ENCODE measurements at places on chromosomes 7 and 10.

DNA sequence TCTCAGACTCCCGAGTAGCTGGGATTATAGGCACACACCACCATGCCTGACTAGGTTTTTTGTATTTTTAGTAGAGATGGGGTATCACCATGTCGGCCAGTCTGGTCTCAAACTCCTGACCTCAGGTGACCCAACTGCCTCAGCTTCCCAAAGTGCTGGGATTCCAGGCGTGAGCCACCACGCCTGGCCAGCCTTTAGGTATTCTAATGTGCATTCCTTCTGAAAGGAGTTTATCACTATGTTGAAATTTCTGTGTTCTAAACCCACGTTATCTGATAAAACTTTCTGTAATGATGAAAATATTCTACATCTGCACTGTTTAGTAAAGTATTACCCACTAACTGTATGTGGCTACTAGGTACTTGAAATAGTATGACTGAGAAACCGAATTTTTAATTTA is 110.6 kb upstream of the IMMP2L start:
- no peak for DNase-seq

DNA sequence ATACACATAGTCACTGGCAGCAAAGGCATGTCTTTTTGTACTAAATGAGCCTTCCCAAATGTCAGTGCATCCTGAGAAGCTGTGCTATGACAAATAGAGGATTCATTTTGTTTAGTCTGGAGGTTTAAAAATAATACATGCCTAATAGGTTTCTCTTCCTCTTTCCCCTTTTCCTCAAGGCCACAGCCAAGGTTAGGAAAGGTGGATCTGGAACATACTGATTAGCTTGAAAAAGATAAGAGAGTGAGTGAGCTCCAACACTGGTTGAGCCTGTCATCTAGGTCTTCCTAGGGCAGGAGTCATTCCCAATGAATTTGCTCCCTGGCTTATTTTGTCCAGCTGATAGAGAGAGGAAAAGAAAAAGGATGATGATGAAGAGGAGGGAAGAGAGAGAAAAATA is 14.4 kb upstream of the SP4 start:
- DNase-seq: no peak

DNA sequence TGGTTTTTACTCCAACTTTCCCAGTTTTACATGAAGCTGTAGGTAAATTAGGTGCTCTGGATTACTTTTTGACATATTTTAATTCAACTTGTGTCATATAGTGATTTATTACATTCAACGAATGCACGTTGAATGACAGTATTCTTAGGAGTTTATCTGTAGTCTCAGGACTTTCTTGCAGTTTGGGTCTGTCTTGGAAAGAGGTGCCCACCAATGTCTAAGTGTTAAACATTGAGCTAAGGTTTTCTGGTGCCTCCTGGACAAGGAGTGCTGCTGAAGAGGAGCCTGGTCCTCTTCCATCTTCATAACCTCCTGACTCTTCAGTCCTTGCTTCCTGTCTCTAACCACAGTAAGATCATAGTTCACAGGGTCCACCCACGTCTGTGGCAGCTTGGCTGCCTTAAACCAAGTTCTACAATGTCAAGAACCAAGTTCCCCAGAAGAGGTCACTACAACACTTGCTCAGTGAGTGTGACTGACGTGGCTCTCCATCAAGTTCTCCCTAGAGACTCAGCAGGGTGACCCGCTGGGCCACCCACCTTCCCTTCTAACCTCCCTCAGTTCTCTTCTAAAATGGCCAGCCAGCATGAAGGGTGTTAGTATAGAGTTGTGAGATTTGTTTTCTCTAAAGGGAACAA is 6.1 kb downstream of the NPY start:
- peak; percentile 62 for DNase-seq

- no peak for DNase-seq
Observed at GRCh38 chr10:130499541-130499940, 363.4 kb downstream of the GLRX3 start.

GRCh38 chr10:89032141-89032891 is 41.7 kb downstream of the FAS start:
- peak; percentile 10 for DNase-seq

- peak; percentile 77 for DNase-seq
Observed at GRCh38 chr7:112162142-112162766, 43.9 kb downstream of the DOCK4 start.

DNA sequence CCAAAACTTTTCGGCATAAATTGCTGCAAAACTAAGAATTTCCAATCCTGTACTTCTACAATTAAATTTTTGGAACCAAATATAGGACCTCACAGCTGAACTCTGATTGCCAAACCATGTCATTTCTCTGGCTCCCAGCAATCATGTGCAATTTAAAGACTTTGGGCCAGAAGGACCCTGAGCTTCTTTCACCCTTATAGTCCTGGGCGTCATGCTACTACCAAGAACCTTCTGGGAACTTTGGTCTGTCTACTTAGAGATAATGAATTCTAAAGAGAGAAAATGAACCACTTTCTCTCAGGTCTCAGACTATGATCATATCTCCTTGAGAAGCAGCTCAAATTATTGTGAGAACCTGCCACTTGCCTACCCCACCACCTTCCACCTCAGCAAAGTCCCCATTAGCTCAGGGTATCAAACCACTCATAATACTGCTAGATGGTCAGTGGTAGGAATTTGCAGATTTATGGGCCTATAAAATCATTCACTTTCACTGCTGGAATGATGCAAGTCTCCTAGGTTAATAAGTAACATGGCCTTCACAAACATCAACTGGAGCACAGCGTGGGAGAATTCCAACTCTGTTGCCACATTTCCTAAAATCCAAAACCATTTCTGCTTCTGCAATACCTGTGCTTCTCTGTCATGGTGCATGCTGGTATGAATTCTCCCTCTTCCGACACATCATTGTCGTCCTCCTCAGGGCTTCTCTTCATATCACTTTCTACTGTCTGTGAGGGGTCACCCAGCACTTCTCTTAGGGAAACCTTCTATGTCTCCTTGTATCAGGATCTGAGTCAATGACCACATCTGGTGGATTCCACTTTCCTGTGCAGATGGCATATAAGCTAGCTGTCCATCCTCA is 6.6 kb upstream of the WDR91 start:
- DNase-seq: no peak

DNA sequence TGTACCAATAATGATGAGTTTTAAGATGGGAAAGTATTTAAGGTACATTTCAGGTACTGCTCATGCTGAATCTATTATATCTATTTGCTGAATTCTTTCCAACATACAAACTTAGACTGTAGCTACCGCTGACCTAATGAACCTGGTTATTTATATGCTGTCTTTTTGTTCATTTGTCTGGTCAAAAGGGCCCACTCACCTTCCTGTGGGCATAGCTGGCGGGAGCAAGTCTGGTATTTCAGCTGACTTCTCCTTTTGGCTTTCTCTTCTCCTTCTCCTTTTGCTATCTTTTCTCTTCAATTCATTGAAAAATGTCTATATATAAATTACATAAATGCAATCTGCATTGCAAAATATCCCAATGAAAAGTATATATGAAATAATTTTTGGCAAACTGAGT is 9.5 kb downstream of the PLXDC2 start:
- no peak for DNase-seq

GRCh38 chr7:40882071-40882658 is 747.4 kb downstream of the SUGCT start:
- no peak for DNase-seq

Measured in iPS-NIHi11 (cell line).